CD4-positive, alpha-beta T cell treated with Interleukin-4 for 1 hour (primary cell): ENCODE measurements at places on chromosomes 1 and 21.
A peak's percentile ranks its signal among the peaks of the same experiment; 100 is the strongest.

- peak; percentile 99 for DNase-seq
Measured at GRCh38 chr21:37366482-37367316, at the start of gene DYRK1A. Gene DYRK1A, plus strand, starts transcription at chr21:37366773. Its CDS starts 53,602 bp downstream, at chr21:37420375.

DNA sequence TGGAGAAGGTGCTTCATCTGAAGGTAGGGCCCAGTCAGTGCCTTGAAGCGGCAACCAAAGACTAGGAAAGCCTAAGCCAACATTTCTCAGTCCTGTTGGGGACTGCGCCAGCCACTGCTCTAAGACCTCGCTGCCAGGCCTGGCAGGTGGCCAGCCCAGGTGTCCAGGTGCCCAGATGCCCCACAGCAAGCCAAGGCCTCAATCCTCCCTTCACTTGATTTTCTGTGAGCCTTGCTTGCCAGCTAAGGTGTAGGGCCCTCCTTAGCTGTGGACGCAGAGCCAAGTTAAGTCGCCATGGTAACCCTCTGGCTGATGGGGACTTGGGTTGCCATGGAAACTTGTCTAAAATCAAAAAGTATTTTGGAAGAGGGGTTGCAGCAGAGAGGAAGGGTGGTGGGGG, 135.0 kb downstream of the NAV1 start:
- no peak for DNase-seq

GRCh38 chr1:186799689-186800054, 29.1 kb upstream of the PLA2G4A start:
- DNase-seq: no peak

GRCh38 chr1:31891280-31891679, 46.9 kb downstream of the PTP4A2 start:
- no peak for DNase-seq

GRCh38 chr1:17494114-17494729, 45.3 kb upstream of the ARHGEF10L start:
- DNase-seq: peak; percentile 48

DNA sequence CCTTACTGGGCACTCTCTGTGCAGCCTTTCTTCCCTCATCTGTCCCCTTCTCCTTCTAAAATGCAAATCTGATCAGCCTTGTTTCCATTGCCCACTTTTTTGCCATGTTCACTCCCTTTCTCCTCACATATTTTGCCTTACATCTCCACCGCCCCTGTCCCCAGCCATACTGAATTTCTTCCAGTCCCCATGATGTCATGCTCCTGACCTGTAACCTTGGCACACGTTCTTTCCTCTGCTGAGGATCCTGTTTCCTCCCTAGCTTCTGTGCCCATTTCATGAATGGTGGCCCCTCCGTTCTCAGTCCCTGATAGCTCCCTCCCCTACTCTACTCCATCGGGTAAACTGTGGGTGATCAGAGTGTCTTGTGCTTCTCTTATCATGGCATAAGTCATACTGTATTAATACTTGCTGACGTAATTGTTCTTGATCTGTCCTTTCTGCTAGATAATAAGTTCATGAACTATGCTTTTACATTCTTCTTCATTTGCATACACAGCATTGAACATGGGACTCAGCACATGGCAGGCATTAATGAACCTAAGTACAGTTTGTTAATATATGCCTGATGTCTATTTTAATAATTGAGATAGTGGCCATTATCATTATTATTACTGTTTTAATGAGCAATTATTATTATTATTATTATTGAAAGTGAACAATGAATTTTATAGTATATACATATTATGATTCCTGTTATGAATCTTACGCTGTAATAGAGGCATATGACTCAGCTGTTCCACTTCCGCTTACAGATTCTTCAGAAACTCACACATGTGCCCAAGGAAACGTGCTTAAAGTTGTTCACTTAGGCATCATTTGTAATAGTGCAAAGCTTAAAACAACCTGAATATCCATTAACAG, 28.5 kb downstream of the MAP3K21 start:
- DNase-seq: no peak

GRCh38 chr1:75475696-75476095, 135.2 kb downstream of the SLC44A5 start:
- DNase-seq: no peak

GRCh38 chr1:9730096-9730901, 78.8 kb downstream of the PIK3CD start:
- DNase-seq: peak; percentile 69

DNA sequence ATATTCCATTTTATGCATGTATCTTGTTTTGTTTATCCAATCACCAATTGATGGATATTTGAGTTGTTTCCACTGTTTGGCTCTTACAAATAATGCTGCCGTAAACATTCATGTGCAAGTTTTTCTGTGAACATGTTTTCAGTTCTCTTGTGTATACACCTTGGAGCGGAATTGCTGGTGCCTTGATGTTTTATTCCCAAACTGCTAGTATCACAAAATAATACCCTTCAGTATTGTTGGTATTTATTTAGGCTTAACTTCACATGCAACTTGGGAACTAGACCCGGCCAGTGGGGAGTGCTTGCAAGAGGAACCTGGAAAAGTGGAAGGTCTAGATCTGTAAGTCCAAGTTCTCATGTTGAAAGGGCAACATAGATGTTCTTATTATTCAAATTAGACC, 115.9 kb downstream of the CRYAA start:
- no peak for DNase-seq
